HFF-Myc (cell line): ENCODE measurements at places on chromosomes 4 and X.

DNA sequence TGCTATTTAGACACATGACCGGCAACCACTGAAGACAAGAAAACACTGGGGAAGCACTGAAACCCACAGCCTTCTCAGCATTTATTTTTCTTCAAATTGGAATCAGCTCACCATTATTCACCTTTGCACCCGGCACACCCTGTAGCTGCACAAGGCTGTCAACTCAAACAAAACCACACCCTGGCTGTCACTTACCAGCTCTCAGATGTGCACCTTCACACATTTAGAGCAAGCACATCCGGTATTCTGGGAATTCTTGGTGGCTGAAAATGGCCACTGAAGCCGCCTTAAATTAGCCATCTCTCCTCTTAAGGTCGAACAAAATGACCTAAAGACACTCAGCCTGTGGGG is 5.9 kb downstream of the ZFYVE28 start:
- DNase-seq = no peak

DNA sequence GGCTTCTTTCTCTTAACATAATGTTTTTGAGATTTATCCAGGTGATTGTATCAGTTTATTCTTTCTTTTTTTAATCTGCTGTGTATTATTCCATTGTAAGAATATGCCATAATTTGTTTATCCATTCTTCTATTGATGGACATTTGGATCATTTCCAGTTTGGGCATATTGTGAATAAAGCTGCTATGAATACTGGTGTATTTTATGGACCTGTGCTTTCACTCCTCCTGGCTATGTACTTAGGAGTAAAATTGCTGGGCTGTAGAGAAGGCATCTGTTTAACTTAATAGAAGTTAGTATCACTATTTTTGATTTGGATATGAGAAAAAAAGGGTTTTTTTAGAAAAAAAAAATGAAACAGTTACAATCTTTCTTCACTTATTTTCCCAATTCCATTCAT is 50.0 kb upstream of the FAM9C start:
- DNase-seq = no peak

GRCh38 chrX:65407157-65407626 is 127.4 kb downstream of the LAS1L start:
- DNase-seq = no peak

DNA sequence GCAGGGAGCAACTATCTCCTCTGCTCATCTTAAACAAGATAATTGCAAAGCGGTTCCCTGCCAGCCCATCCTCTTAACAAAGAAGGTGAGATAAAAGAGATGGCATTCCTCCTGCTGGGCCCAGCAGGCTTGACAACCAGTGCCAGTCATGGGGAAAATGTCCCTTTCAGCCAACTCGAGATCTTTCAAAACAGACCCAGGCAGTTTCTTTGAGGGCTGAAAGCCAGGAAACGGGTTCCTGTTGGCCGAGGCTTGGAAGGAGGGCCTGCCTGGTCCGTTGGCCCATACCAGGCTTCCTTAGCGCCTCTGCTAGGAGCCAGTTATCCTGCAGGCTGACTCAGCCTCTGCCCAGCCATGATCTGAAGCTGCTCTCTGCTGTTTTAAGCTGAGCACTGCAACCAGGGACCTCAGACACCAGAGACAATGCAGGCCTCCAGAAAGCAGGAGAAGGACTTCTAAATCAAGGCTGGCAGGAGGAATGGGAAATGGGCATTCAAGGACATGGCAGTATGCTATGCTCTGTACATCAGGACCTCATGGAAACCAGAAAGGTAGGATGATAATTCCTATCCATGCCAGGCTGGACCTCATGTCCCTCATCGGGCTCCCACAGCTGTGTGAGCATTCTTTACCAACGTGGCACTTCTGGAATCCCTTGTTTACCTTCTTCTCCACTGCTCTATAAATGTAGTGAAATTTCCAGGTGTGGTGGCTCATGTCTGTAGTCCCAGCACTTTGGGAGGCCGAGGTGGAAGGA is 42.4 kb upstream of the SLC2A9 start:
- peak; percentile 24 for DNase-seq

DNA sequence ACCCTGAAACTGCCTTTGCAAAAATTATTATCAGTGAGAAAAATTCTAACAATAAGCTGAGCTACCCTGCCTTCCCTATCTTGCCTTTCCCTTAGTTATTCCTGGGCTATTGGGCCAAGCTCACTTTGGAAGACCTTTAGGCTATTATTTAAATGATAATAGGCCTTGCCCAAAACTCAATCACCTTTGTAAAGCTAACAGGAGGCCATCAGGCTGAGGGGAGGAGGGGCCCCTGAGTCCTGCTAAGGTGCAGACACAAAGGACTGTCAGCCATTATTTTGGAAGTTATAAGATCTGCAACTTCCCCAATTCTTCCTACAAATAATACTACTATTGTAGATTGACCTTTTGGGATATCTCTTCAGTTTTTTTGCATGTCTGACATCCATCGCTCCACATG is 278.8 kb upstream of the DIAPH2 start:
- no peak for DNase-seq

GRCh38 chrX:33447285-33447684 is 235.9 kb upstream of the DMD start:
- no peak for DNase-seq
